ENCODE measurements at places on chromosomes 2 and 18.

- H3K36me3 ChIP-seq = no peaks in the 10 kb centered on the region
- no peak for DNase-seq
- no peak overlapping the region for H3K4me3 ChIP-seq
- no peaks in the 10 kb centered on the region for H3K27me3 ChIP-seq
Measured at GRCh38 chr2:181998041-181998835, 12.6 kb downstream of the PPP1R1C start.

- H3K4me3 ChIP-seq = peak within 1 kb of the TSS; percentile 49
- no peaks in the 10 kb centered on the region for H3K27me3 ChIP-seq
- peak within 1 kb of the TSS; percentile 51 for H3K27ac ChIP-seq
- no peaks in the 10 kb centered on the region for H3K4me1 ChIP-seq
- no peaks in the 10 kb centered on the region for H3K36me3 ChIP-seq
- DNase-seq = peak; percentile 80
Measured at GRCh38 chr2:209423562-209424198, at the start of gene MAP2. Gene MAP2, plus strand, starts transcription at chr2:209424047. Its CDS starts 229,124 bp downstream, at chr2:209653171.

GRCh38 chr2:26557244-26557925 is 79.5 kb upstream of the OTOF start:
- no peak overlapping the region for H3K4me3 ChIP-seq
- DNase-seq = no peak
- H3K27ac ChIP-seq = no peak overlapping the region
- H3K36me3 ChIP-seq = no peaks in the 10 kb centered on the region

DNA sequence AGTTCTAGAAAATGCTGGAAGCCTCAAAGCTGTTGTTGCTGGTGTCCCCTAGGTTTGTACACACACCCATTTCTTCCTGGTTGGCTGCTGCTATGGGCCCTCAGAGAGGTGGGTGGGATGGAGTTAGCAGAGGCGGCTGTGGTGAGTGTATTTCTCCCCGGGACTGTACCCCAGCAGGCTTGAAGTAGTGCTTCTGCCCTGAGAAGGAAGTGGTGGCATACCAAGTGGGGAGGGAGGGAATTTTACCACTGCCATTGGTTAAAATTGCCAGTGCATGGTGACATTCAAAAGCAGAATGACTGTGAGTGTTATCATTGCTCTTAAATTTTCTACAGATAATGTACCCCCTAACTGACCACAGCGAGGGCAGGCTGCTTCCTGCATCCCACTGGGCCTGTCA is 125.6 kb upstream of the CAPN13 start:
- no peak overlapping the region for H3K4me3 ChIP-seq
- no peaks in the 10 kb centered on the region for H3K27me3 ChIP-seq
- no peak overlapping the region for H3K27ac ChIP-seq
- no peak for DNase-seq

- H3K4me1 ChIP-seq = no peaks in the 10 kb centered on the region
- H3K27me3 ChIP-seq = no peaks in the 10 kb centered on the region
- no peak overlapping the region for H3K27ac ChIP-seq
- no peak for DNase-seq
- no peaks in the 10 kb centered on the region for H3K36me3 ChIP-seq
- no peak overlapping the region for H3K4me3 ChIP-seq
Measured at GRCh38 chr2:153072813-153073212, 354.4 kb downstream of the ARL6IP6 start.

- no peak overlapping the region for H3K27ac ChIP-seq
- H3K36me3 ChIP-seq = no peaks in the 10 kb centered on the region
- no peak for DNase-seq
- H3K27me3 ChIP-seq = peaks cover 15% of the 10 kb centered on the region
- H3K4me1 ChIP-seq = no peaks in the 10 kb centered on the region
Measured at GRCh38 chr2:219765231-219765911, 137.9 kb downstream of the SLC4A3 start.

DNA sequence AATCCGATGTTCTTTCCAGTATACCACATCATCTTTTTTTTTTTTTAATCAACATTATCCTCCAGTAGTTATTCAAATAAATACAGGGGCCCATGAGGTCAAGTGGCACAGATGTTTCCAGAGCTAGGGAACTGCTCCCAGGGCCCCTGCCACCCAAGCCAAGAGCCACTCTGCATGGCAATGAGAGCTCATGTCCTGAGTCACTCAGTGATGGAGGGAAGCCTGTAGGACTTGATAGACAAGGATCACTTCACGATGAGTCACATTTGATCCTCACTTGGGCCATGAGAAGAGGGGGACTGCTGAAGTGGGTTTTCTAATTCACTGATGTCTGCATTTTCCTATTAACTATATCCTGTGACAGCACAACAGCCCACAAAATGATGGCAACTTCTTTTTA is 127.0 kb upstream of the PKDCC start:
- no peak overlapping the region for H3K27ac ChIP-seq
- DNase-seq = no peak
- no peaks in the 10 kb centered on the region for H3K36me3 ChIP-seq
- no peak overlapping the region for H3K4me3 ChIP-seq

DNA sequence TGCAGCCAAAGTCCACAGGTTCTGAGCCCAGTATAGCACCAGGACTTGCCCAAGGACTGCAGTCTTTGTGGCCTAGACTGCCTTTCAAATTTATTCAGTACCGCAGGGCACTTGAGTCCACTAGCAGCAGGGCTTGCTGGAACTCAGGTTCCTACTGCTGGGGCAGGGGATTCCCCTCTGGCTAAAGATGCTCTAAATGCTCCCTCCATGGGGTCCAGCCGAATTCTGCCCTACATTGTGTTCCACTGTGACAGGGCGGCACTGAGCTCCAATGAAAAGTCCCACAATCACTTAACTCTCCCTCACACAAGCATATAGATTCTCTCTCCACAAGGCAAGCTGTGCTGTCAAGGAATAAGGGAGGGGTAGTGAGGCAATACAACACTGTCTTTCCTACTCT is 518.1 kb upstream of the VRK2 start:
- H3K4me1 ChIP-seq = no peaks in the 10 kb centered on the region
- no peaks in the 10 kb centered on the region for H3K36me3 ChIP-seq
- DNase-seq = no peak
- no peak overlapping the region for H3K4me3 ChIP-seq
- H3K27me3 ChIP-seq = no peaks in the 10 kb centered on the region

DNA sequence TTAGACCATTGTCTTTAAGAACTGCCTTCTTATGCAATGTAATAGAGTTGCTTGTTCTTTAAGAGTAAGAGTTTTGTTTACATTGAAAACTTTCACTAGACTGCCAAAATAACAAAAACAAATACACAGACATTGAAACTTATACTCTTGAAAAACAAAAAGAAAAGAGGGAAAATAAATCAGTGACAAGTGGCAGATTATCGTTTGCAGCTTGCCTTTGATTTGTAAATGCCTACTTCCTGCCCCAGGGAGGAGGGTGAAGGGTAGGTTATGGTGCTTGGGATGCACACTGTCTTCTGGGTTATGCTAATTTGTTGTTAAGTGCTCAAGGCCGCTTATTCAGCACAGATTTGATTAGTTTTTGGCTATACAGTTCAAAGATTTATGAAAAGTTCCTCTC is 198.7 kb downstream of the TGIF1 start:
- no peak overlapping the region for H3K4me3 ChIP-seq
- no peaks in the 10 kb centered on the region for H3K4me1 ChIP-seq
- H3K27ac ChIP-seq = no peak overlapping the region
- no peaks in the 10 kb centered on the region for H3K36me3 ChIP-seq

DNA sequence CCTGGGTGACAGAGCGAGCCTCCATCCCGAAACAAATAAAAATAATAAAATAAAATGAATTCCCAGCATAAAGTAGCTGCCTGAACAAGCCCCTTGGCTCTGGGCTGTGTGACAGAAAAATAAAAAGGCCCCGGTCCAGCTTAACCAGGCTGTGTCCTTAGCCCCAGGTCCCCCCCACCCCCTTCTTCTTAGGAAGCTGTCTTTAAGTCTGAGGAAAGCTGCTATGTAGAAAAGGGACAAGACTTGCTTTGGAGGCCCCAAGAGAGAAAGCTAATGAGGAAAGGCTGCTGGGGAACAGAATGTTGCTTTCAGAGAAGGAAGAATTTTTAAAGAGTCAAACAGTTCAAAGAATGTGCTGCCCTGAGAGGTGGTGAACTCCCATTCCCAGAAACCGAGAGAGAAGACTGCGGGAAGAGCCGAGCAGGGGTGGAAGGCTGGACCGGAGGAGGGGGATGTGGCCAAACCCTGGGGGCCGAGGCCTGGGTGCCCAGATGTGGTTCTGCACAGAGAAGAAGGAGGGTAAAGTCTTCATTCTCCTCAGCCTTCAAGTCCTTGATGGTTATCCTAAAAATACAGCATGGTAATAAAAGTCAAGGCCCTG is 61.9 kb downstream of the CENPO start:
- no peaks in the 10 kb centered on the region for H3K36me3 ChIP-seq
- no peaks in the 10 kb centered on the region for H3K27me3 ChIP-seq
- no peak for DNase-seq
- H3K4me3 ChIP-seq = no peak overlapping the region
- peaks cover 4% of the 10 kb centered on the region for H3K4me1 ChIP-seq
- peak overlapping the region; percentile 64 for H3K27ac ChIP-seq

DNA sequence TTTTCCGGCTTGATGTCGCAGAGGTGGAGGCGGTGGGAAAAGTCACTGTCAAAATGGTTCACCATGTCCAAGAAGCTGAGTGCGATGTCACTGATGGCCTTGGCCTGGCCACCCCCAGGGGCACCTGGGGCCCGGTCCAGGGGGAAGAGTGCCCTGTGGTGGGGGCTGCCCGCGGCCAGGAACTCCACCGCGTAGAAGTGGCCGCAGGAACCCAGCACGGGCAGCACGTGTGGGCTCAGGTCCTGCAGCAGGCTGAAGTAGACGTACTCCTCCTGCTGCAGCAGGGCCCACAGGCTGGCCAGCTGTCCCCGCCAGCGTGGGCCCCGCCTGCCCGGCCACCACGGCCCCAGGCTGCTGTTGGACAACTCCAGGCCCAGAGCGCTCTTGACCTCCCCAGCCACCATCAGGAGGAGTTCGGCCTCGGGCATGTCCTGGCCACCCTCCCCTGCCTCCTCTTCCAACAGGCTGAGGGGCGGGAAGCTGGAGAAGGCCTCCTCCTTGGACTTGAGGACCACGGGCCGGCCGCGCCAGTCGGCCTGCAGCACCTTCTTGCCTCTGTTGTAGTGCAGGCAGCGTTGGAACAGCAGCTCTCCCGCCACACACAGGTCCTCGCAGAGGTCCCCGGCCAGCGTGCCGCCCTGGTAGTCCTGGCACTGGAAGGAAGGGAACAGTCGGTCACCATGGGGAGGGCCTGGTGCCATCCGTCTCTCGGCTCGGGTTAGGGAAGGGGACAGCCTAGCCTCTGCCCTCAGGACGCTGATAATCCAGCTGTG is 10.3 kb downstream of the DIPK1C start:
- no peaks in the 10 kb centered on the region for H3K27me3 ChIP-seq
- no peak overlapping the region for H3K4me3 ChIP-seq
- H3K27ac ChIP-seq = no peak overlapping the region
- H3K4me1 ChIP-seq = no peaks in the 10 kb centered on the region
- no peaks in the 10 kb centered on the region for H3K36me3 ChIP-seq

GRCh38 chr2:24453379-24454073 is 37.5 kb upstream of the NCOA1 start:
- H3K36me3 ChIP-seq = no peaks in the 10 kb centered on the region
- DNase-seq = no peak
- no peaks in the 10 kb centered on the region for H3K27me3 ChIP-seq
- H3K4me3 ChIP-seq = no peak overlapping the region

DNA sequence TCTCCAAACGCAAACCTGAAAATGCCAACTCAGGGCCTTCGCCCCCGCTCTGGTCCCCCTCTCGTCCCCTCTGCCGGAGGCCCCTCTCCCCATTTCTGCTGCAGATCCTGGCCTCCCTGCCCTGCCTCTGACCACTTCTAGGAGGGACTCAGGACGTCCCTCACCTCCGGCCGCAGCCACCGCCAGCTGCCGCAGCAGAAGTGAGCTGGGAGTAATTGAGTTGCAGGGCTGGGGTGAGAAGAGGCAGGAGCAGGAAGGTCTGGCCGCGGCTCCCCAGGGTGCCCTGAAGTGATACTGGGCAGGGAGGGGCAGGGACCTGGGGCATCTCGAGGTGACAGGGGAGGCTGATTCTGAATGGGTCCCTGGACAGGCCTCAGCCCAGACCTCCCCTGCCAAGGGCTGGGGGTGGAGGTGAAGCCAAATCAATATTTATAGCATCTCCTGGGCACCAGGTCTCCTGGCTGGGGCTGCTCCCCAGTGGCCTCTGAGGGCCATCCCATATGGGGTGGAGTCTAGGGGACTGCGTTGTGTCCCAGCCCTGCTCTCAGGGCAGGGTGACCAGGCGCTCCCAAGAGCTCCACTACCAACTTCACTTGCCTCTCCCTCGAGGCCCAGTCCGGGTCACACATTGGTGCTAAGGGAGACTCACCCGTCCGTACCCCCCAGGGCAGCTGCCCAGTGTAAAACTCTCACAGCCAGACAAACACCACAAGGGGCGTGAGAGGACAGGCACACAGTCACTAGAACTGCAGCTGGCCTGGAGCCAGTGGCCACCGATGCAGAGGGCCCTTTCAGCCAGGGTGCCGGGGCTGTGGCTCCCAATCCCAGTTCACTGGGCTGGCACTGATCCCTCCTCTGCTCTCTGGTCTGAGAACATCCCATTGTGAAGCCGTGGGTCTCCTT is 33.0 kb downstream of the KCNIP3 start:
- no peaks in the 10 kb centered on the region for H3K36me3 ChIP-seq
- DNase-seq = no peak
- no peaks in the 10 kb centered on the region for H3K27me3 ChIP-seq
- no peaks in the 10 kb centered on the region for H3K4me1 ChIP-seq
- no peak overlapping the region for H3K27ac ChIP-seq

DNA sequence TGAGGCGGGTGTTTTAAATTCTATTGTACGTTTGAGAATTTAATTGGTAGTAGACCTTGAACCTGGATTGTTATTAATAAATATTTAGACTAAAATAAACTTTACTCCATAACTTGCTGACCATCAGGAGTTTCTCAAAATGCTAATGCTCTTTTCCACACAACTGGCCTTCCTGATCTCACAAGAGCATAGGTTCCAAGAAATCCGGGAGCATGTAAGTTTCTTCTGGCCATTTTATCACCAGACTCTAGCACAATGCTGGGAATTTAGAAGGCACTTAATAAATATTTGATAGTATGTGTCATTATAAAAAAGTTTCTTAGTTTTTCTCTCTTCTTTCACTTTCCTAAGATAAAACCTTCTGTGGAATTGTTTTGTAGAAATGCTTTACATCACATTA is 2047.1 kb downstream of the SUCLG1 start:
- no peak for DNase-seq
- no peak overlapping the region for H3K27ac ChIP-seq
- H3K4me1 ChIP-seq = no peaks in the 10 kb centered on the region
- H3K4me3 ChIP-seq = no peak overlapping the region

GRCh38 chr2:57444752-57445430 is 601.7 kb upstream of the VRK2 start:
- H3K27me3 ChIP-seq = no peaks in the 10 kb centered on the region
- no peak overlapping the region for H3K27ac ChIP-seq
- H3K4me3 ChIP-seq = no peak overlapping the region
- no peaks in the 10 kb centered on the region for H3K36me3 ChIP-seq

- no peaks in the 10 kb centered on the region for H3K4me1 ChIP-seq
- no peak for DNase-seq
- H3K27me3 ChIP-seq = no peaks in the 10 kb centered on the region
- H3K4me3 ChIP-seq = no peak overlapping the region
Measured at GRCh38 chr18:849021-849420, 37.0 kb upstream of the YES1 start.

- no peak overlapping the region for H3K27ac ChIP-seq
- H3K4me1 ChIP-seq = peaks cover 11% of the 10 kb centered on the region
- no peak for DNase-seq
Measured at GRCh38 chr2:54555318-54555837, 99.3 kb downstream of the SPTBN1 start.

Measured in prostate gland (tissue), 2 donors.